ENCODE measurements at places on chromosomes 4 and X. TPM values are rescaled to one million over a fixed set of nuclear protein-coding genes. Genes with fewer than 3 reads are reported as not detected.

- no peak for DNase-seq
These were observed 595.6 kb downstream of the TRAM1L1 start for GRCh38 chr4:116489739-116490138.

- no peak for DNase-seq
These were observed 67.2 kb upstream of the NRK start for GRCh38 chrX:105755109-105755508.

- DNase-seq, result no peak
These were observed 24.6 kb downstream of the HERC5 start for GRCh38 chr4:88481537-88481936.

- no peak for DNase-seq
These were observed 995.5 kb downstream of the RAB28 start for GRCh38 chr4:12488672-12489071.

GRCh38 chrX:52870046-52870445 is 2.2 kb upstream of the XAGE3 start:
- DNase-seq, result no peak

DNA sequence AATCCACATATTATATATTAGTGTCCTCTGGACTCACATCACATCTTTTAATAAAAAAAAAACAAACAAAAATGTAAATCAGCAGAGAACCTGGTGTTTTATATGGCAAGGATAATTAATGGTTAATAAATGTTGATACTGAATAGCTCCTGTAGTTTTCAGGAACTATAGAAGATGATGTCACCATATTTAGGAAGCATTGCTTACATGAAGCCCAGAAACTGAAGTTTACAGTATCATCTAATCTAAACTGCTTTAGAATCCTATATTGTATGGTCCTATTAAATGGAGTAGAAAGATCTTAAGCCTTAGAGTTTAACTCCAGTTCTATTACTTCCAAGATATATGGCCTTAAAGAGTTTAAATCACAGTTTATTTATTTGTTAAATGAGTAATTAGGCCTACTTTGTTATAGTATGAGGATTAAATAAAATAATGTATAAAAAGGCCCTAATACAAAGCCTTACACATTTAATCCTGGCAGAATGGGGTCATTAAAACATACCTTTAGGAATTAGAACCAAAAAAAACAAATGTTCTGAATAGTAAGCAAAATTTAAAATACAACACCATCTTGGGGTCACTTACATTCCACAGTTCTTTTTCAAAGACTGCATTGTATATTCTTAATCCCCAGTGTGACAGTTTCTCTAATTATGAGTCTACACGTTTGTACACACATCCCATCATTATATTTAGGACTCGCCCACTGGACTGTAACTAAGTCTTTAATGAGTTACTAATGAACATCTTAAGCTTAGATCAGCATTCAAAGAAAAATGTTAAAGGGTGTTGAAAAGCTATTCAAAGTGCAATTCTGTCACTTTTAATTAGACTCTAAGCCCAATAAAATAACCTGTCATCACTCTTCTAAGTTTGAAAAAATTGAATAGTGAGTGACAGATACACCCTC is 305.9 kb downstream of the ADGRL3 start:
- DNase-seq, result no peak

DNA sequence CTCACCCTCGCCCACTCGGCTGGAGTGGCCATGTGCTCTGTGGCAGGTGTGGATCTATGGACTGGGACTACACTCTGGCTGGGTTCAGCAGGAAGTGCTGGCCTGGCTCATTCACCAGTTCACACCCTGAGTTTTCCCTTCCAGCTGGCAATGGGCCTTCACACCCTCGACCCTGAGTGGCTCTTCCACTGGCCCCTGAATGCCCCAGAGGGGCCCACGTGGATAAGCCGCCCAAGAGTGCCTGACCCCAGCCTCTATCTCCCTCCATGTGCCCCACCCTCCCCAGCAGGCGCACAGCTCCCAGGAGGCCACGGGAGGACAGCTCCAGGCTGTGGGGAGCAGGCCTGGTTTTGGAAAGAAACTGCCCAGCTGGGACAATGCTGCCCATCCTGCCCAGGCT is 234.1 kb downstream of the AFAP1 start:
- no peak for DNase-seq

SPOCK3 gene
- polyA plus RNA-seq, result 15.6 TPM

FRG2 gene
- not detected for polyA plus RNA-seq

SYN1 gene
- polyA plus RNA-seq, result 5.6 TPM

FMR1 gene
- polyA plus RNA-seq, result 79.3 TPM

MAOB gene
- 54.4 TPM for polyA plus RNA-seq
